ENCODE measurements at places on chromosomes 16 and 17.

GRCh38 chr16:86324320-86324719, 186.0 kb upstream of the FOXF1 start:
- no peak for DNase-seq

- DNase-seq, result no peak
Observed at GRCh38 chr16:85892760-85893159, 6.2 kb upstream of the IRF8 start.

DNA sequence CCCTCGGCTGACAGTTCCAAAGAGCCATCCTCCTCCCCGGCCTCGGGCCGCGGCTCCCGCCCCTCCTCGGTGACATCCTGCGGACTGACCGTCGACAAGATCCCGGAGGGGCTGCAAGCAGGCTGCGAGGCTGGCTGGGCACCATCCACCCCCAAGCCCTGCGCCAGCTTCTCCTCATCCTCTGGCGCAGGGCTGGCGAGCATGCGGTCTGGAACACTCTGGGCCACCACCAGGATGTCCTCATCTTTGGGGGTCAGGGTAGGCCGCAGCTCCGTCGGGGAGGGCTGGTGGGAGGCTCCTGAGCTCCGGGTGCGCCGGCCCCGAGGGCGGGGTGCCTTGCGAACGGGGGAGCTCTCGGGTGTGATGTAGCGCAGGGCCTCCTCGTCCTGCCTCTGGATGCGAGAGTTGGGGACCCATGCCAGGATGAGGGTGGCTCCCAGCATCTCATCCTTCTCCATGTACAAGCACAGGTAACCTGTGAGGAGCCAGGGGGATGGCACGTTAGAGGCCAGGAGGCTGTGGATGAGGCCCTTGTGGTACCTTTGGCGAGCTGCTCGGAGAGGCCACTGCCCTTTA, 25.3 kb downstream of the TBC1D16 start:
- no peak for DNase-seq

DNA sequence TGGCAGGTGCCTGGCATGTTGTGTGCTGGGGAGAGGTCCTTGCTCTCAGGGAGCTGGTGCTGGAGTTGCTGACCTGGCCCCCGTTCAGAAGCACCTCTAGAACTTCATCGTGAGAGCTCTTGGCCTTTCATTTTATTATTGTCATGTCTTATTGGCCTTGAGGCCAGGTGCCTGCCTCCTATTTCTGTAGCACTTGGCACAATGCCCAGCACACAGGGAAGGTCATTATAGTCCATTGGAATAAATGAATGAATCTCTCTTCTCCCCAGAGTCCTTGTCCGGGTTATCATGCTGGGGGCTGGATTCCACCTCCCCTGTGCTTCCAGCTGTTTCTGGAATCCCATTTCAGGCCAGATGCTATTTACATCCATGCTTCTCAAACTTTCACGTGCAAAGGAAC, 169.2 kb downstream of the HAPSTR1 start:
- DNase-seq, result no peak

GRCh38 chr17:19339341-19339815, 23.1 kb downstream of the B9D1 start:
- DNase-seq, result no peak

DNA sequence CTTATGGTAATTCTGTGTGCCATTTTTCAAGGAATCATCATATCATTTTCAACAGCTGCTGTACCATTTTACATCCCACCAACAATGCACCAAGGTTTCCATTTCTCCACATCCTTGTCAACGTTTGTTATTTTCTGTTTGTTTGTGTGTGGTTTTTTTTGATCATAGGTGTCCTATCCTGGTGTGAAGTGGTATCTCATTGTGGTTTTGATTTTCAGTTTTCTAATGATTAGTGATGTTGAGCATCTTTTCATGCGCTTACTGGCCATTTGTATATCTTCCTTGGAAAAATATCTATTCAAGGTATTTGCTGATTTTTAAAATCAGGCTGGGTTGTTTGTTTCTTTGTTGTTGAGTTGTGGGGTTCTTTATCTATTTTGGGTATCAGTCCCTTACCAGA, 15.0 kb downstream of the CHD9 start:
- no peak for DNase-seq

DNA sequence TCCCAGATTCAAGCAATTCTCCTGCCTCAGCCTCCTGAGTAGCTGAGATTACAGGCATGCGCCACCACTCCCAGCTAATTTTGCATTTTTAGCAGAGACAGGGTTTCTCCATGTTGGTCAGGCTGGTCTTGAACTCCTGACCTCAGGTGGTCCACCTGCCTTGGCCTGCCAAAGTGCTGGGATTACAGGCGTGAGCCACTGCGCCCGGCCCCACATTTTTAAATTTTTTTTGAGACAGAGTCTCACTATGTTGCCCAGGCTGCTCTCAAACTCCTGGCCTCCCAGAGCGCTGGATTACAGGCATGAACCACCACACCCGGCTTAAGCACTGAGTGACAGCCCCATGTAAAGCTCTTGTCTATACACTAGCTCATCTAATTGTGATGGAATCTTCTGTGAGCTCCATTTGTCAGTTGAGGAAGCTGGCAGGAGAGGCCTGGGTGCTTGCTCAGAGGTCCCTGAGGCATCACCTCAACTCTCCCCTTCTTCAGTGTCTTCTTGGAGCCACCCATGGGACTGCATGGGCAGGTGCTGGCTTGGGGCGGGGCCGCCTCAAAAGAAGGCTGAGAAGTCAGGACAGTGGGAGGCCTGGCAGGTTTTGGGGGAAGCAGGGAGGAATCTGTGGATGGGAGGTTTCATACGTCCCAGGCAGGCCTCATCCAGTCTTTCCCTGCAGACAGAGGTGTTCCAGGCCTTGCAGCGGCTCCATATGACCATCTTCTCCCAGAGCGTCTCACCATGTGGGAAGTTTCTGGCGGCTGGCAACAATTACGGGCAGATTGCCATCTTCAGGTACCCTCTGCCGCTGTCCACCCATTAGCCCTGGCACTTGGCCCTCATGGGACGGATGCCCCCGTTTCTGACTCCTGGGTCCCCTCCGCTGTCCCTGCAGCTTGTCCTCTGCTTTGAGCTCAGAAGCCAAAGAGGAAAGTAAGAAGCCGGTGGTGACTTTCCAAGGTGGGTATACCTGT, 1.5 kb downstream of the THOC6 start:
- DNase-seq, result no peak

- no peak for DNase-seq
Observed at GRCh38 chr16:73176577-73177013, 128.7 kb upstream of the ZFHX3 start.

DNA sequence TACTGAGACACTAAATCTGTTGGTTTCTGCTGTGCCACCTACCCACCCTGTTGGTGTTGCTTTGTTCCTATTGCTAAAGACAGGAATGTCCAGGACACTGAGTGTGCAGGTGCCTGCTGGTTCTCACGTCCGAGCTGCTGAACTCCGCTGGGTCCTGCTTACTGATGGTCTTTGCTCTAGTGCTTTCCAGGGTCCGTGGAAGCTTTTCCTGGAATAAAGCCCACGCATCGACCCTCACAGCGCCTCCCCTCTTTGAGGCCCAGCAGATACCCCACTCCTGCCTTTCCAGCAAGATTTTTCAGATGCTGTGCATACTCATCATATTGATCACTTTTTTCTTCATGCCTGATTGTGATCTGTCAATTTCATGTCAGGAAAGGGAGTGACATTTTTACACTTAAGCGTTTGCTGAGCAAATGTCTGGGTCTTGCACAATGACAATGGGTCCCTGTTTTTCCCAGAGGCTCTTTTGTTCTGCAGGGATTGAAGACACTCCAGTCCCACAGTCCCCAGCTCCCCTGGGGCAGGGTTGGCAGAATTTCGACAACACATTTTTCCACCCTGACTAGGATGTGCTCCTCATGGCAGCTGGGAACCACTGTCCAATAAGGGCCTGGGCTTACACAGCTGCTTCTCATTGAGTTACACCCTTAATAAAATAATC, 14.6 kb downstream of the STH start:
- DNase-seq, result no peak

GRCh38 chr17:49512296-49513043, 17.4 kb downstream of the NGFR start:
- DNase-seq, result no peak

Measured in activated gamma-delta T cell (primary cell).